DMS 273 treated with DMSO at 0.1 percent for 48 hours (cell line): ENCODE measurements at places on chromosomes 1 and 21.

- DNase-seq = no peak
These were observed 21.4 kb downstream of the SLC2A1 start for GRCh38 chr1:42937141-42937696.

DNA sequence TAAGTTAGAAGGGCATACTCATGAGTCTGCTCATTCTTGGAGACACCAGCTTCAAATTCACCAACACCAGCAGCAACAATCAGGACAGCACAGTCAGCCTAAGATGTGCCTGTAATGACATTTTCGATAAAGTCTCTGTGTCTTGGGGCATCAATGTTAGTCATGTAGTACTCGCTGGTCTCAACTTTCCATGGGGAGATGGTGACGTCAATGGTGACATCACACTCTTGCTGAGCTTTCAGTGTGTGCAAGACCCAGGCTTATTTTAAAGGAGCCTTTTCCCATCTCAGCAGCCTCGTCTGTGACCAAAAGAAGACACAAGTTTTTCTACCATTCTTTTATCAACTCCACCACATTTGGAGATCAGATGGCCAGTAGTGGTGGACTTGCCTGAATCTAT lies 75.5 kb downstream of the SERINC2 start:
- DNase-seq = no peak

DNA sequence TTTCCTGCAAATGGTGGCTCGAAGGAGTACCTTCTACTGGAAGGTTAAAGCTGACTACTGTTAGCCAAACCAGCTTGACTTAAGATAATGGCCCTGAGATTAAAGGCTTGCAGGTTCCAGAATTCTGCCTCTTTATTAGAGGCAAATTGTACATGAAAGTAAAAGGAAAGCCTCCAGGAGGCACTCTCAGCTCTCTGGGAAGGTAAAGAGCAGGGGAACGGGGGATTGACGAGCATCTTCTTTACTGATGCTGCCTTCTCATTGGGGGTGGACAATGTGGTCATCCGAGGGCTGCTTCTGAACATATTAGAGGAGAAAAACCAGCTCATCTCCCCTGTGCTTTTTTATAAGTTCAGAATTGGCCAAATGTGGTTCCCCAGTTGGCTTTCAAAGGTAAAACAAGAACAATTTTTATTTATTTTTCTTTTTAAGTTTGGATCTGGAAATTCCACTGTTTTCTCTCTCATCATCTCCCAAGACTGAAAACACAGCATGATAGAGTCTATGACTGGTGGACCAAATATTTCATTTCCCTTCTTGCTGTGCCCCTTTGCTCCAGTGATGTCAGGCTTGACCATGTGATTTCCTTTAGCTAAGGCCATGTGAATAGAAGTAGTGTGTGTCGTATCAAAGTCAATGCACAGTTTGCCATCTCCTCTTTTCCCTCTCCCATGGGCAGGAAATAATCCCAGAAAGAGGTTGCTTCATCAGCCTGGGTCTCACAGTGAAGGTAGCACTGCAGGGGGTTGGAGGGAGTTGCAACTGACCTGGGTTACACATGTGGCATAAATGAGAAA lies 292.7 kb downstream of the PRDM2 start:
- DNase-seq = no peak

GRCh38 chr21:36613059-36613458 lies 85.9 kb upstream of the SIM2 start:
- no peak for DNase-seq

DNA sequence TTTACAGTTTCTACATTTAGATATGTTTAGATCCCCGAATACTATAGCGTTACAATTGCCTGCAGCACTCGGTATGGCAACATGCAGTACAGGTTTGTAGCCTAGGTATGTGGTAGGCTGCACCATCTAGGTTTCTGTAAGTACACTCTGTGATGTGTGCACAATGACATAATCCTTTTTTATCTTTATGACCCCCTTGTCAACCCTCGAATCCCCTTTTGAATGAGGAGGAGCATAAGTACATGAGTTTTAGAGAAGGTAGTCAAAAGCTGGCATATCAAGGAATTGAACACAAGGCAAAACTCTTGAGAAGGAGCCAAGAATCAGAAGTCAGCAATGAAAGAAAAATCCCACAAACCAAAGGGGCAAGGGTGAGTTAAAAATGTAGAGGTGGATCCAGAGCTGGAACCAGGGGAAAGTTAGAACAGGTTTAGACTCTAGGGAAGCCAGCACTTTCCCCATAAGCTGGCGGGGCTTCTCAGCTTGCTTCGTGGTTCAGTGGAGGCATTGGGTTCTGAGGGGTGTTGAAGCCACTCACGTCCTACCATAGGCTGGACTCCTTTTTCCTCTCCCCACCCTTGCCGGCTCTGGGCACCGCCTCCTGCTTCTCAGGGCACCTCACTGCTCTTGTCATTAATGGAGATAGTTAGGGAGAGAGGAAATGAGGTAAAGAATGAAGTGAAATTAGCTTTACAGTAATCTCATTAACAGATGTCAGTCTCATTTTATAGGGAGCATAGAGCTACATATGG lies 31.3 kb downstream of the OLFML3 start:
- no peak for DNase-seq

- DNase-seq = no peak
These were observed 40.4 kb upstream of the PIGC start for GRCh38 chr1:172484252-172484651.

- no peak for DNase-seq
These were observed 5.5 kb upstream of the ST6GALNAC3 start for GRCh38 chr1:76068953-76069561.

DNA sequence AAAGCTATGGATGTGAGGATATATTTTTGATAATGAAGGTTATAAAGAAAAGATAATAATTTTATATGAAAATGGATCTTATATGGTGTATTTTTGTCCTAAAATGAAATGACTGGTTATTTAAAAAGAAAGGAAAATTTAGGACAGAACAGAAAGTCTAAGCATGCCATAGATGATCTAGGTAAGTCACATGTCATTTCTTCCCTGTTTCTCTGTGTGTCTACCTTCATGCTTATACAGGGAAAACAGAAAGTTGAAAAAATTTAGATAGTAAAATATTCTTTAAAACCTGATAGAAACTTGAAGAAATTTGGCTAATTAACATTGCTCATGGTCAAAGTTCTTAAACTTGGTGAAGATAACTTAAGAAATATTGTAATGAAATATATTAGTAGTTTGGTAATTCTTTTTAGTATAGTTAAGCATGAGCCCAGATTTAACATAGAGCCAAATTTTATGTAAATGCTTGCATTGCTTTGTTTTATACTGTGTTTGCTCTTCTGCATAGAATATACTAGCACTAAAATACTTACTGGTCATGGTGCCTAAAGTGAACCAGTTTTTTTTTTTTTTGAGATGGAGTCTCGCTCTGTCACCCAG lies 12.4 kb upstream of the GBP4 start:
- DNase-seq = no peak

DNA sequence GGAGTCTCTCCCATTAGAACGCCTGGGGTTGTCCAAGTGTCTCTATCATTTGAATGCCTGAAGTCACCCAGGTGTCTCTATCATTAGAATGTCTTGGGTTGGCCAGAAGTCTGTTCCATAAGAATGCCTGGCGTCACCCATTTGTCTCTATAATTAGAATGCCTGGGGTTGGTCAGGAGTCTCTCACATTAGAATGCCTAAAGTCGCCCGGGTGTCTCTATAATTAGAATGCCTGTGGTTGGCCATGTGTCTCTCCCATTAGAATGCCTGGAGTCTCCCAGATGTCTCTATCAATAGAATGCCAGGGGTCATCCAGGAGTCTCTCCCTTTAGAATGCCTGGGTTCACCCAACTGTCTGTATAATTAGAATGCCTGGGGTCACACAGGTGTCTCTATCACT lies 54.5 kb downstream of the RNF187 start:
- no peak for DNase-seq

DNA sequence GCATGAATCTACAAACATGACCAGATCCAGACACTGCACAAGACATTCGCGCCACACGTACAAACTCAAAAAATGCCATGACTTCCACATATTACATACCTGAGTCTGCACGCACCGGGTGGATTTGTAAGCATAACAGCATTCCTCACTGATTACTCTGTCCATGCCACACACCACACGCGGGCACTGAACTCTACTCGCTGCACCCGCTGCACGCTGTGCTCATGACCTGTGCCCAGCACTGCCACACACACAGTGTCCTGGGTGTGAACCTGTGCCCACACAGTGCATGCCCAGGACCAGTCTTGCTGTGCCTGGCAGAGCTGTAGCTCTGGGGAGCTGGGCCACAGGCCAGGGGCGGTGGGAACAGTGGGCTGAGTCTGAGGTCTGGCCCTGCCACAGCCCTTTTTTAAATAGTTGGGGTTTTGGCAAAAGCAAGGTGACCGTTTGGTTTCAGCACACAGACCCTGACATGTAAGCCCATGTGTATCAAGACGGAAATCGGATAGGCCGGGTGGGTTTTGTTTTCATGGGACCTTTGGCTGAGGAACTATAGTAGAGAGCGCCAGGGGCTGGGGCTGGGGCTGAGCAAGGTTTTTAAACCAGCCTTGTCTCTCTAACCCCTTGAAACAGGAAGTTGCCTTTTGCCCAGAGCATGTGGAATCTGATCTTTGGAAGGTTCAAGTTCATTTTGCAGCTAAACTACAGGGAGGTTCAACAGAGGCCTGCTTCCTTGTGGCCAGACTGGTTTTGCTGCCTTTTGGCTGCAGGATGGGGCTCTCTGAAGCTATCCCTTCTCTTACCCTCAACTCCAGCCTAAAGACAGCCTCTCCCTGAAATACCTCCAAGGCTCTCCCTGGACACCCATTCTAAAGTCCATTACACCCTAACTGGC lies 12.3 kb upstream of the GOLT1A start:
- DNase-seq = no peak

- DNase-seq = no peak
These were observed 68.1 kb downstream of the SLC35F3 start for GRCh38 chr1:233972563-233972950.

GRCh38 chr1:40939320-40940059 lies 40.0 kb upstream of the CTPS1 start:
- DNase-seq = peak; percentile 100

GRCh38 chr1:19062258-19063029 lies 106.0 kb upstream of the IFFO2 start:
- no peak for DNase-seq

- DNase-seq = no peak
These were observed 621.4 kb upstream of the RGS18 start for GRCh38 chr1:191536791-191537429.

DNA sequence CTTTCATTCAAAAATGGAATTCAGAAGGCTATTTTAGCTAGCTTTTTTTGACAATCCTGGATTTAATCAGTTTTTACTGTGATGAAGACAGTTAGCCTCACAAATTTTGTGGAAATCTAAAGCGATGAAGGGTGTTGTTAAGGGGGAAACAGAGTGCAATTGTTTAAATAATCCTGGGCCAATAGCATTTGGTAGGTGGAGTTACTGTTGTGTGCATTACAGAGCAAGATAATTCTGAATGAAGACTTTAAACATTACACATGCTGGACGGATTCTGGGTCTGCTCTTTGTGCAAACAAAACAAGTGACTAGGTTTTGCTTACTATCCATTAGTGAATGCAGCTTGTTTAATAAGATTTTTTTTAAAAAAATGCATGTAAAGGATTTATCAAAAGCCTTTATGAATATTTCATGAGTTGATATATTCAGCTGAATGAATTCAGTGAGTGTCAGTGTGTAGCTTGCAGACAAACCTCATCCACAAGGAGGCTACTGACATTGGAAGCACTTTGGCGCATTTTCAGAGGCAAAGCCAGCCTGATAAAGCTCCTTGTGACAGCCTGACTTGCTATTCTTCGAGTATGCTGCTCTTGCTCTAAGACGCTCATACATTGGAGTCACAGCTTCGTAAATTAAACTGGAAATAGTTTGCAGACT lies 199.6 kb downstream of the PDE4B start:
- DNase-seq = no peak

- no peak for DNase-seq
These were observed 111.3 kb upstream of the CSF3R start for GRCh38 chr1:36594023-36594422.

- peak; percentile 77 for DNase-seq
These were observed 21.8 kb downstream of the MIS18A start for GRCh38 chr21:32256873-32257620.

- no peak for DNase-seq
These were observed 42.1 kb upstream of the ABCG1 start for GRCh38 chr21:42176859-42177258.

DNA sequence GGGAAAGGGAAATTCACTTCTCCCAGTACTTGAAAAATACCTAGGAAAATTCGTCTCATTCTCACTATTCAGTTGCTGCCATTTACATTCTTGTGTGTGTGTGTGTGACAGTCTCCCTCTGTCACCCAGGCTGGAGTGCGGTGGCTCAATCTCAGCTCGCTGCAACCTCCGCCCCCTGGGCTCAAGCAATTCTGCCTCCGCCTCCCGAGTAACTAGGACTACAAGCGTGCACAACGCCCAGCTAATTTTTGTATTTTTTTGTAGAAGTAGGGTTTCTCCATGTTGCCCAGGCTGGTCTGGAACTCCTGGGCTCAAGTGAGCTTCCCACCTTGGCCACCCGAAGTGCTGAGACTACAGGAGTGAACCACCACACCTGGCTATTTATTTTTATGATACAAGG lies 1.2 kb downstream of the SNAPIN start:
- no peak for DNase-seq

- no peak for DNase-seq
These were observed 75.5 kb upstream of the PDC start for GRCh38 chr1:186536273-186536890.

GRCh38 chr21:33069994-33070743 lies at the start of gene OLIG1:
Gene OLIG1, plus strand, starts transcription at chr21:33070141. Its CDS starts 106 bp downstream, at chr21:33070247.
- peak; percentile 66 for DNase-seq

GRCh38 chr21:33039536-33039935 lies 13.8 kb downstream of the OLIG2 start:
- peak; percentile 55 for DNase-seq

- DNase-seq = no peak
These were observed 163.0 kb downstream of the KAZN start for GRCh38 chr1:14761291-14762153.

DNA sequence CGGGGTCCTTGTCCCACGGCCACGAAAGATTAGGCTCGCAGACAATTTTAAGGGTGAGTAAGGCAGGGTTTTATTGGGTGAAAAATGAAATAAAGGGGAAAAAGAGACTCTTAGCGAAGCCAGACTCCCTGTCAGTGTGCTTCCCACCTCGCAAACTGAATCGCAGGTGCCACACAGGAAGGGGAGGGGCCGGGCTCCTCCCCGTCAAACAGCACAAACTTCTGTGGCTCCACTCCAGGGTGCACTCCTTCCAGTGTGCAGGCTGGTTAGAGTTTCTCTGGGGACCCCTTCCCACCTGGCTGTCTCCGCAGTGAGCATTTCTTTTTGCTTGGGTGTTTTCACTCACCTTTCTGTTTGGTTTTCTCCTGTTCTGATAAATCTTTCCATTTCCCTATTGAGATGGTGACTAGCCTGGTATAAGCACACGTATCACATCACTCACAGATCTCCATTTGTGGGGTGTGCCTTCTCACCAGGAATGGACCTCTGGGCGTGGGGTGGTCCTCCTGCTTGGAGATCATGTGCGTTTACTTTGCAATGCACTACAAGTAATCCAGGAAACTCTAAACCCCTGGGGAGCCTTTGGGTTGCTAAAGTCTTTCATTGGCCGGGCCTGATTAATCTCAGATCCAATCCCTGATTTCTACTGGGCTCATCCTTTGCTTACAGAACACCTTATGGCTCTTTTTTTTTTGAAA lies 37.6 kb upstream of the GALNT2 start:
- DNase-seq = no peak
